Esophagus muscularis mucosa (tissue), 4 donors: ENCODE measurements at places on chromosomes 4 and X. TPM values are rescaled to one million over a fixed set of nuclear protein-coding genes. Genes with fewer than 3 reads are reported as not detected.

The BGN gene
- total RNA-seq, result 77.8 TPM

GRCh38 chrX:29671421-29671820 lies 543.9 kb upstream of the MAGEB2 start:
- H3K27me3 ChIP-seq, result no peaks in the 10 kb centered on the region
- no peaks in the 10 kb centered on the region for H3K36me3 ChIP-seq
- H3K27ac ChIP-seq, result no peak overlapping the region
- DNase-seq, result no peak
- H3K4me3 ChIP-seq, result no peak overlapping the region

- H3K27ac ChIP-seq, result no peak overlapping the region
- no peaks in the 10 kb centered on the region for H3K4me1 ChIP-seq
- H3K36me3 ChIP-seq, result no peaks in the 10 kb centered on the region
- no peak for DNase-seq
Observed at GRCh38 chr4:45292844-45293243, 566.5 kb upstream of the GNPDA2 start.

DNA sequence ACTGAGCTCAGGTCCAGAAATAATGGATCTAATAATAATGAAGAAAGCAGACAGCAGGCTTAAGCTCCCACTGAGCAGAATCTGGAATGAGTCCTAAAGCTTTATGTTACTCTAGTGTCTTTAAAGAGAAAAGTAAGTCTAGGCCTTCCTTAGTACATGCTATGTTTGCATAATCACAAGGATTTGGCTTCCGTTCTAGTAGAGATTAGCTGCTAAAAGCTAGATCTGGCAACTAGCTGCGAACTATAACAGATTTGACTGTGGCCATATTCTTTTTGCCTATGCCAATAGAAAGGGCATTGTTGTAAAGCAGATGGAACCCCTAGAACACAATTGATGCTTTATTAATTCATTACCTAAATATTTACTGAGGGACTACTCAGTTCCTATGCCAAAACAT lies 19.0 kb downstream of the COX7B2 start:
- H3K27me3 ChIP-seq, result no peaks in the 10 kb centered on the region
- H3K4me1 ChIP-seq, result no peaks in the 10 kb centered on the region
- H3K27ac ChIP-seq, result no peak overlapping the region
- no peak for DNase-seq

DNA sequence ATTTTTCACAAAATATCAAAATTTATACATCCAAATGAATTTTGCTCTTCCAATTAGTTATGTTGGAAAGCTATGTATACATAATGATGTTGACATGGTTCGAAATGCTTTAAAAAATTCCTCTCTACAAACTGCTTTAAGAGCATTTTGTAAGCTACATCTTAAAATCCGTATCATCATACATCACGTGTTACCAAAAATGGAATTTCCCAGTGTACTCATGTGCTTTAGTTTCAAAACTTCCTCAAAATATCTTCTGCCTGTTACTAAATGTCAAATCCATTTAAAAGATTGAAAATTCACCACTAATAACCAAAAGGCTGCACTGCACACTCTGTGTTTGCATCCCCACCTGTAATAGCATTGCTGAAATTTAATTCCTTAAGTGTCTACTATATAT lies 87.9 kb downstream of the WDFY3 start:
- no peaks in the 10 kb centered on the region for H3K27me3 ChIP-seq
- no peak overlapping the region for H3K4me3 ChIP-seq
- no peaks in the 10 kb centered on the region for H3K36me3 ChIP-seq

GRCh38 chr4:181194096-181194495 lies 1049.1 kb upstream of the TENM3 start:
- no peaks in the 10 kb centered on the region for H3K27me3 ChIP-seq
- H3K27ac ChIP-seq, result no peak overlapping the region
- no peaks in the 10 kb centered on the region for H3K4me1 ChIP-seq
- no peaks in the 10 kb centered on the region for H3K36me3 ChIP-seq
- no peak overlapping the region for H3K4me3 ChIP-seq

- DNase-seq, result no peak
- no peak overlapping the region for H3K4me3 ChIP-seq
- H3K4me1 ChIP-seq, result no peaks in the 10 kb centered on the region
- H3K27me3 ChIP-seq, result no peaks in the 10 kb centered on the region
- no peak overlapping the region for H3K27ac ChIP-seq
Observed at GRCh38 chr4:37471971-37472370, 214.2 kb downstream of the RELL1 start.

- DNase-seq, result no peak
- no peaks in the 10 kb centered on the region for H3K27me3 ChIP-seq
- H3K36me3 ChIP-seq, result no peaks in the 10 kb centered on the region
- no peak overlapping the region for H3K4me3 ChIP-seq
- peaks cover 6% of the 10 kb centered on the region for H3K4me1 ChIP-seq
Observed at GRCh38 chrX:12802741-12803140, 11.5 kb downstream of the PRPS2 start.

- no peak overlapping the region for H3K4me3 ChIP-seq
- peaks cover 2% of the 10 kb centered on the region for H3K4me1 ChIP-seq
- no peaks in the 10 kb centered on the region for H3K27me3 ChIP-seq
- H3K27ac ChIP-seq, result no peak overlapping the region
- H3K36me3 ChIP-seq, result no peaks in the 10 kb centered on the region
- DNase-seq, result no peak
Observed at GRCh38 chr4:79232540-79232939, 93.3 kb downstream of the NAA11 start.
